ENCODE measurements at places on chromosomes 6 and 20.

DNA sequence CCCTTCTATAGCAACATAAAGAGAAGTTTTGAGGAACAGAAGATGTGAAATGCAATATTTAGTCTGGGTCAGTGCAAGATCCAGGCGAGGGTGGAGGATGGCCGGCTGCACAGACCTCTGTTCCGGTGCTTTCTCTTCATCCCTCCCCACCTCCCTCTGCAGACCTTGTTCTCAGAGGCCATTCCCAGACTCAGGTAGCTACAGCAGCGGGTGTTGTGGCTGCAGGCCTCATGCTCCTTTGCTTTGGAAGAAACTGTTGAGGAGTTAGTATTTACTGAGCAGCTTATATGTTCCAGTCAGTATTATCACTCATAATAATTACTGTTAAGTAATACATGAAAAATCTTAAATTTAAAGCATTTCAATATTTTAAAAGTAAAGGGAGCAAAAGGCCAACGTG, 1.7 kb downstream of the BTN3A3 start:
- no peak for DNase-seq

- DNase-seq: no peak
Observed at GRCh38 chr20:61789329-61789728, 276.4 kb downstream of the TAF4 start.

GRCh38 chr6:142313284-142313683, 11.5 kb downstream of the ADGRG6 start:
- DNase-seq: no peak

DNA sequence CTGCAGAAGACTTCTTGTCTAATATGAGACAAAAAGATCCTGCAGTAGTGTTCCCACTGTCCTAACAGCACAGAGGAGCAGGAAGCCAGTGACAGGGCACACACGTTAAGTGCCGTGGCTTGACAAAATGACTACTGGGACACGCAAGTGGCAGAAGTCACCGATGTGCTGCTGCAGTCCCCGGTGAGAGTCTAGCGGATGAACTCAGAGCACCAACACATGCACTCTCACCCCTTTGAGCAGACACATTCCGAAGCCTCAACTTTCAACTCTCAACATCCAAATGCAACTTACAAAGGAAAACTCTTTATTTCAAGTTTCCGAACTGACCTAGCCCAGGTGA, 898 bp downstream of the LAMA4 start:
- no peak for DNase-seq

DNA sequence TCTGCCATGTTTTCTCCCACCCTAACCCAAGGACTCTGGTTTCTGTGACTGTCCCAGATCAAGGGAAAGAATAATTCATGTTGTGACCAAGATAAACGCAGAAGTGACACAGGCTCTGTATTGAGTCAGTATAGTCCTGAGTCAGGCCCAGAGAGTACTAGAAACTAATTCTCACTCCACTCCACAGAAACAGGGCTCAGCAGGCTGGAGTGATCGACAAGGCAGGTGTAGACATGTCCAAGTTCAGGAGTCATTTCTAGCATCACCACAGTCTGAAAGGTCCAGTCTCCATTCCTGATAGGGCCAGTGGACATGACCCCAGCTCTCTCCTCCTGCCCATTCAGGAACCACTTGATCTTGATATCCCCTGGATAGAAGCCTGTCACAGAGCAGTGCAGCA, 2.7 kb downstream of the HLA-DOB start:
- no peak for DNase-seq

GRCh38 chr6:127824061-127824460, 76.8 kb downstream of the THEMIS start:
- DNase-seq: no peak

GRCh38 chr20:52683761-52684160, 288.4 kb upstream of the TSHZ2 start:
- DNase-seq: no peak

- DNase-seq: no peak
Observed at GRCh38 chr20:43909720-43910119, 4.9 kb upstream of the TOX2 start.

DNA sequence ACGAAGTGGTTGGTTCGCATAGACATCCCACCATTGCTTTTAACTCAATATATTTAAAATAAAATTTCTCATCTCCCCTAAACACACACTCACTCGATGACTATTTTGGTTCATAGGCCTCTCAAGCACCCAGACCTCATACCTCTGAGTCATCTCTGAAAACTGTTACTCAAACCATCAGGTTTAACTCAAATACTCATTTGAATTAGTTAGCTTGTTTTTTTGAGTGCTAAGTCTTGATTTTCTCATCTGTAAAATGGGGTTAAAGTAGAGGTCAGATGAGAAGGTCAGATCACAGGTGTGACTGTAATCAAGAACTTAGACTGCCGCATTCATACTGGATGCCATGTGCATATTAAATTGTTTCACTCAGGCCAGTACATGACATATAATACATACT, 243.9 kb upstream of the TENT5A start:
- DNase-seq: no peak

DNA sequence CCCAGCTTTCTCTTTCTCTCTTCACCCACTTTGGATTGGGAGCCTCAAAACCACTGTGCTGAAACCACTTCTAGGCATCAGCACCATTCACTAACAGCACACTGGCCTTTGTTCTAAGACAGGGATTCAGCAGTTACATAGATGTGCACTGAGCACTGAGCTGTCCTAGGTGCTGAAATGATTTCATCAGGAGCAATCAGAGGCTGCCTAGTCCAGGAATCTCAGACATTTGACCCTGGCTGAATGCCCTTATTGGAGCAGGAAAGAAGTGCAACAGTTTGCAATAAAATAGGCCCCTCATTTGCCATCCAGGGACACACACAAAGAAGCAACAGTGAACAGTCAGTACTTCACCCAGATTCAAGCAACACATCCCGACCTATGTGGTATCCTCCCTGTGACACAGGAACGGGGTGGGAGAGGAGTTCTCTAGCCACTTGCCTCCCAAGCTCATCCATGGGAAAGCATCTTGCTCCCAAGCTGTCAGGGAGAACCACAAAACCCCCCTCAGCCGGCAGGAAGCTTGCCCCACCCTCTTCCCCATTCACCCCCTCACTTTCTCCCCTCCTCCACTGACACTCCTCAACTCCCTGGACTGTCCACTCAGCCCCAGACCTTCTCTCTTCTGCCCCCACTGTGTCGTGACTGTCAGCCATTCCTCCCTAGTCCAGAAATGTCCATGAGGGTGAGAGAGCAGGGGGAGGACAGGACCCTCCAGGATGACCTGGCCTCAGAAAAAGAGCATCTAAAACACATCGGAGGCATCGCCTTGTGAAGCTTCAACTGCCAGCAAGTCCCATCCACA, 304.4 kb downstream of the PREX1 start:
- no peak for DNase-seq

GRCh38 chr6:16265351-16266341, 27.3 kb downstream of the GMPR start:
- DNase-seq: no peak
